ENCODE measurements at places on chromosomes 4 and X.

DNA sequence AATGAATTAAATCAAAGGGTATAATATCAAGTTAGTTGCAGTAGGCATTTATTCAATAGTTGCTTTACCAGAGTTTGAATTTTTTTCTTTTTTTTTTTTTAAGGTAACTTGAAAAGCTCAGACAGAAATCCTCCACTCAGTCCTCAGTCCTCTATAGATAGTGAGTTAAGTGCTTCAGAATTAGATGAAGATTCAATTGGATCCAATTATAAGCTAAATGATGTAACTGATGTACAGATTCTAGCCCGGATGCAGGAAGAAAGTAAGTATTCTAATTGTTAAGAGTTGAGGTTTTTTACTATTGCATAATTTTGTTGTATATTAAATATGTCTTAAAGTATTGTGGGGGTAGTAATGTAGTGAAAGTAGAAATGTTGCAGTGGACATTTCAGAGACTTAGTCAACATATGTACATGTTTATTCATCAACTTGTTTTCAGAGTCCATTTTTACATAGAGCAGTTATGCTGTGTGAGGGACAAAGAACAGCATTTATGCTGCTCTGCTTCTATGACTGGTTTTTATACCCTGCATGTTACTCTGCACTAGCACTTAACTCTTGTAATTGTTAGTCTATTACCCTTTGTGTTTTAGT lies 38.4 kb downstream of the SLAIN2 start:
- DNase-seq, result no peak

GRCh38 chrX:38138157-38138891 lies 82.3 kb downstream of the SRPX start:
- DNase-seq, result no peak

- no peak for DNase-seq
Measured at GRCh38 chr4:133621628-133622027, 472.5 kb downstream of the PCDH10 start.

- no peak for DNase-seq
Measured at GRCh38 chr4:133131829-133132460, 17.1 kb upstream of the PCDH10 start.

DNA sequence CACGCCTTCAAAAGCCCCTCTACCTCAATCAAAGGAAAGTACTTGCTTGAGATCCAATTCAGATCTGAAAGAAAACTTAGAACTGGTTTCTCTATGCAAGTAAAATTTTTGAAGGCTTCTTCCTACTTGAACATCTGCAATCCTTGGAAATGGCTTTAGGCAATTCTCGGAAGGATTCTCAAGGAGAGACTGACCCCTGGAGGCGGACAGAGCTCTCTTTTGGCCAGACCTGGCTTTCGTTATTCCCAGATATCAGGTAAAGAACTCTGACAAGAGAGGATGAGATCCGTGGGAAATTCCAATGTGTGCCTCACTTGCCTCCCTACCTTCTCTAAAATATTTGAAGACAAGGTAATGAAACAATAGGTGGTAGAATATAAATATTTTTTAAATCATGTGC lies 670.3 kb upstream of the FAM241A start:
- no peak for DNase-seq

GRCh38 chrX:82961129-82961528 lies 547.0 kb upstream of the POU3F4 start:
- no peak for DNase-seq

DNA sequence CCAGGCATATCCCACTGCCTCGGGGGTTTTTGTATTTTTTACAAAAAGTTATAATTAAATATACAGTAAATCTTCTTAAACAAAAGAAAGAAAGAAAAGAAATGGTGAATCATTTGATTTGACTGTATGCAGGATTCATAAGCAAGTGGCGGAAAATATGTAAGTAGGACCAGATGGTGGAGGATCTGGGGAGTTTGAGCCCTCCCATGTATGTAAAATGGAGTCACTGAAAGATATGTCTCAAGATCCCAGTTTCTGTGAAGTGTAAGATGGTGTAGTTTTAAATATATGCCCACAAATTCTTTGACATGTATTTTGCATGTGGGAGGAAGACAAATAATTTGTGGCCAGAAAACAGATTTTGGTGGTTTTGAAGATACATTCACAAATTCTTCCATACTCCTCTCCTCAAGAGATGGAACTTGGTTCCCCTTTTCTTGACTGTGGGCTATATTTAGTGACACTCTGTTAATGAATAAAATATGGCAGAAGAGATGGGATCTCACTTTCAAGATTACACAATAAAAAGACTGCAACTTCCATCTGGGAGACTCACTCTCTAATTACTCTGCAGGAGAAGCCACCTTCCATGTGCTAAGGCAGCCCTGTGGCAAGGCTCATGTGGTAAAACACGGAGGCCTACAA lies 133.6 kb upstream of the S100G start:
- no peak for DNase-seq

GRCh38 chrX:56995271-56995994 lies at the start of gene SPIN3:
SPIN3 (minus strand) TSS chrX:56995541; CDS start chrX:56994947, 594 bp downstream.
- DNase-seq, result peak; percentile 22

- DNase-seq, result no peak
Measured at GRCh38 chr4:169260217-169260866, 10.4 kb downstream of the SH3RF1 start.

DNA sequence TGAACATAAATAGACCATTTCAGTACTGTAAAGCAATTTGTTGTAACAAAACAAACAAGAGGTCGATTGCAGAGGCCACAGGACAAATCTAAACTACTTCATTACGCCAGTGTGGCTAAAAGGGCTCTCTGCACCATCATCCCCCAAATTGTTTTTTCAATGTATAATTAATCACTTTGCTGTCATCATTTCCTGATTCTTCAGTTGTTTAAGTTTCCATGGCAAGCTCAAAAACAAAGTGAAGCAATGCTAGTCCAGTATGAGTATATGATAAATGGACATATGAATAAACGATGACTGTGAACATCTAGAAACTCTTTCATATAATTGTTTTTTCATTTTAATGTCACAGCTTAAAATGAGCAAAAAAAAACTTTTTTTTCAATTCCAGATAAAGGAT lies 235.4 kb upstream of the FGF13 start:
- DNase-seq, result no peak

DNA sequence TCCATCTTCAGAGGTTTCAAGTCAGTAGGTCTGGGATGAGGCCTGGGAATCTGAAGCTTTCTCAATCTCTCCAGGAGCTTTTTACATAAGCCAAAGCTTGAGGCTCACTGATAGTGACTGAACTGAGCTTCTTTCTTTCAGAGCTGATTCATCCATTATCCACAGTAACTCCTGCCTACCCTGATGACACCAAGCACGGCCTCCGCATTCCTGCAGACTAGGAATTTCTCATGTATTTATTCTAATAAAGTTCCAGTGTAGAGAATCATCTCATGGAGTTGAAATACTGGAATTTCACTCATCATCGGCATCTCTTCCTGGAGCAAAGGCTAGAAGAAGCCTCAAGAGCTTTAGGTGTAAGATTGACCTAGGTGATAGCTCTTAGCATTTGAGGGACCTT lies 12.1 kb upstream of the DCTD start:
- no peak for DNase-seq

DNA sequence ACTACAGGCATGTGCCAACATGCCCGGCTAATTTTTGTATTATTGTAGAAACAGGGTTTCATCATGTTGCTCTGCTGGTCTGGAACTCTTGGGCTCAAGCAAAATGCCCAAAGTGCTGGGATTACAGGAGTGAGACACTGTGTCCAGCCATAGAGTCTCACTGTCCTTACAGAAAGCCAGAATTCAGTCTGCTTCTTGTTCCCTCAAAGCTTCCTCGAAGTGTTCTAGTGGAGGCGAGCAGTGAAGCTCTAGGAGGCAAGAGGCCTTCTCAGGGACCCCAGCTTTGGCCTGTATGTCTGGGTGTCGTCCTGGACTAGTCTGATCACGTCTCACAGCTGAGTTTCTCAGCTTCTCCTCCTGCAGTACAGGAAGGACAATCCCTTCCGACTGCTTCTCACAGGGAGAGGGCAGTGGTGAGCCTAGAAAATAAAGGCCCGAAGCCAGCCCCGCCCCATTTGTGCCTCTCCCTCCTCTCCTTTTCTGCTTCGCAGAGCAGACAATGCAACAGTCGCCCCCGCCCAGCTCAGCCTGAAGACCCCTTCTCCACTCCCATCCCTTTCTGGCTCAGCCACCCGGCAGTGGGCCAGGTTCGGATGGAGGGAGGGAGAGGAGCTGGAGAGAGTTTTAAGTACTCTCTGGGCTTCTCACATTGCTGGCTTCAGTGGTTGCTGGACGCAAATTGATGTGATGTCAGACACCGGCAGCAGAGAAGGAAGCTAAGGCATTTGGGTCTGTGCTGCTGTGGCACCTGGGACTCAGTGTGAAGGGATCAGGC lies 11.1 kb upstream of the FAM3A start:
- DNase-seq, result peak; percentile 44

- DNase-seq, result no peak
Measured at GRCh38 chr4:90904021-90904420, 776.8 kb downstream of the CCSER1 start.

DNA sequence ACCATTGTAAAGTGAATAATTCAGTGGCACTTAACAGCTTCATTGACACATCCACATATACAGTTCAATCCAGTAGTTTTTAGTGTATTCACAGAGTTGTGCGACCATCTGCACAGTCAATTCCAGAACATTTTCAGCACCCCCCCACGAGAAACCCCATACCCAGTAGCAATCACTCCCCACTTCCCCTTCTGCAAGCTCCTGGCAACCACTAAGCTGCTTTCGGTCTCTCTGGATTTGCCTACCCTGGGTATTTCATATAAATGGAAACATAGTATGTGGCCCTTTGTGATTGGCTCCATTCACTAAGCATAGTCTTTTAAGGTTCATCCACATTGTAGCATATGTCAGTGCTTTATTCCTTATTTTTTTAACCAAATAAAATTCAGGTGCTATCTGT lies 10.0 kb downstream of the MSL3 start:
- DNase-seq, result no peak

DNA sequence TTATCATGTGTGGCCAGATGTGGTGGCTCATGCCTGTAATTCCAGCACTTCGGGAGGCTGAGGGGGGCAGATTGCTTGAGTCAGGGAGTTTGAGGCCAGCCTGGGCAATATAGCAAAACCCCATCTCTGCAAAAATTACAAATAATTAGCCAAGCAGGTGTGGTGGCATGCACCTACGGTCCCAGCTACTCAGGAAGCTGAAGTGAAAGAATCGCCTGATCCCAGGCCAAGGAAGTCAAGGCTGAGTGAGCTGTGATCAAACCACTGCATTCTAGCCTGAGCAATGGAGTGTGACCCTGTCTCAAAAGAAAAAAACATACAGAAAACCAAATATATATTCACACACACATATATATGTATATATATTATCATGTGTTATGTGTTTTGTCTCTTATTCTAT lies 15.0 kb downstream of the APELA start:
- no peak for DNase-seq

DNA sequence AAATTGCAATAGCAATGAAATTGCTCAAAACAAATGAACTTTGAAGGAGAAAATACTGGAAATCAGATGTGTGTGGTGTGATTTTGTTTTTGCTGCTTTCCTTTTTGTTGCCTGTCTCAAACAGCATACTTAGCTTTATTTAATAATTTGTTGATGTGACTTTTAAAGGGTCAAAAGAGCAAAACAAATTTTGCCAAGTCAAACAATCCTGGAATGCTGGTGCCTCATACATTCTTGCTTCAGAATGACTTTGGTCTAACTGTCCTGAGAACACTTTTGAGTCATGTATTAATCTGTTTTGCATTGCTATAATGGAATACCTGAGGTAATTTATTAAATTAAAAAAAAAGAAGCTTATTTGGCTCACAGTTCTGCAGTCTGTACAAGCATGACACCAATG lies 3.4 kb downstream of the PF4V1 start:
- DNase-seq, result no peak

GRCh38 chr4:94413085-94413840 lies 38.5 kb upstream of the PDLIM5 start:
- DNase-seq, result no peak

DNA sequence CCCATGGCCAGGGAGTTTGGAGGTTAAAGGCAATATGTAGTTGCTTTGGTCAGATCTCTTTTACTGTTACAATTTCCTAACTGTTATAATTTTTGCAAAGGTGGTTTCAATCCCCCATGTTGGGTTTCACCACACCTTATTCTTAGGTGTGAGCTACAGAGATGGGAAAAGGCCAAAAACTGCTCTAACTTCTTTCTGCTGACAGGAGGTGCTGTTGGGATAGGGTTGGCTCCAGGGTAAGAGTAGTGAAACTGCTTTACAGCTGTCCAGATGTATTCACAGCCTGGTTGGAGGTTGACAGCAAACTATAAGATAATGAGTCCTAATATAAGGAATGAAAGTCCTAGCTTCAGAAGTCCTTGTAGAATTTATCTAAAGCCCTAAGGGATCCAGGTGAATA lies 181.3 kb upstream of the TEX13D start:
- no peak for DNase-seq

DNA sequence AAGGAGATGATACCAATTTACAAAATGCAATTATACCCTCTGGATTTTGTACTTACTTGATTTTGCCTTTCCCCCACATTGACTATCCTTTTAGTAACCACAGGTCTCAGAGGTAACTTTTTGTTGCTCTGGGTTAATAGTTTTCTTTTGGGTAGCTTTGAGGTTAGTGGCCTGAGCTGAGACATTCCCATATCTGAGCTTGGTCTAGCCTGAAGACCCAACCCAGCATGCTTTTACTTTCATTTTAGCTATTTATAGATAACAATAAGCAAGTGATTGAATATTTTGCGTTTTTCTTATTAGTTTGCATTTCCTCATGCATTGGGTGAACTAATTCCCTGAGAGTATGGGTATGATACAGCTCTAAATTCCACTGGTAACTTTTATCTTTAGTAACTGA lies 11.8 kb downstream of the HTN1 start:
- DNase-seq, result no peak

DNA sequence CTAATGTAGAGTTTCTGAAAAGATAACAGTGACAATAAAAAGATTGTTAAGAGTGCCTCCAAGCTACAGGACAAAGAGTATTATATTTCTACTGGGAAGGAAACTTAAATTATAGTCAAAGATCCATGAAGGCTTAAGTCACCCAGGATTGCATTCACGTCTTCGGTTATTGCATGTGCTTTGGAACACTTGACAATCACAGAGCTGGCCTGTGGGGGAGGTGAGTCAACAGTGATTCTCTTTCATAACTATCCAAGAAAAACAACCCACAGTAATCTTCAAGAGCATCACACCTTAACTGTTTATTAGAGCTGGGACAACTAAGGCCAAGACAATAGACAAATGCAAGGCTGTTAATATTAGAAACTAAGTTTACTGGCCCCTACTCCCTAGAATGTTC lies 40.3 kb downstream of the PDGFC start:
- DNase-seq, result no peak

DNA sequence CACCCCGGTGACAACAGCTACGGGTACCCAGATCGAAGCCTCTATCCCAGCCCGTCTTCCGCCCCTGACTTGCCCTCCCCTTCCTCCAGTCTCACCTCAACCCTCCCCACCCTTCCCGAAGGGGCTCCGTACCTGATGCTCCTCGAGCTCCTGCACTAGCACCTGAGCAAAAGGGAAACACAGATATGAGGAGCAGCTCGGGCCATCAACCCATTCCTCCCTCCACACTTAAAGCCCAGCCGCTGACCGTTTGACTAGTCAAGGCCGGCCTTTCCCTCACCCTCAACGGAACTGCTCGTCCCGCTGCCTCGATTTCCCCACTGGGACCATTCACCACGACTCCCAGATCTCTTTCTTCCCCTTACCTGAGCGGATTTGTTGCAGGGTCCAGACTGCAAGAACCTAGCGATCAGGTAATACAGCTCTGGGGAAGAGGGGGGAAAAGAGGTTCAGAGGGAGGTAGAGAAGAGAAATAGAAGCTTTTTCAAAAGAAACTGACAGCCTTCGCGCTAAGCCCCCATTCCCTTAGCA lies 731 bp downstream of the BRWD3 start:
- peak; percentile 27 for DNase-seq
